ELR (cell line): ENCODE measurements at places on chromosomes 2 and 18.

- DNase-seq, result no peak
Observed at GRCh38 chr18:50249576-50249975, 16.7 kb downstream of the CFAP53 start.

DNA sequence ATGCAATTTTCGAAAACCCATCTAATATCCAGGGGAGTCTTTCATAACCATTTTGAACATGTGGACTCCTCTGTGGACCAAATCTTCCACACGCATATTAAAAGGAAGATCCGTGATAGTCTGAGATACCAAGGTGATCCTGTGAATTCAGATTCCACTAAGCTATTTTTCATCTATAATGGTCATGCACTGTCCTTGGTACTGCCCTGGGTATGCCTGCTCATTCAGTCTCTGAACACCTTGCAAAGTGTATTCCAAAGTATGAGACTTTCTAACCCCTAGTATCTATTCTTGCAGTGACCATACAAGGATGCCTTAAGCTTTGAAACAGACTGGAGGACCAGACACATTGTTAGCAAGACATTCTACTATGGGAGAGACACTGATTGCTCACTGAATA lies 217.6 kb upstream of the CCDC150 start:
- no peak for DNase-seq

DNA sequence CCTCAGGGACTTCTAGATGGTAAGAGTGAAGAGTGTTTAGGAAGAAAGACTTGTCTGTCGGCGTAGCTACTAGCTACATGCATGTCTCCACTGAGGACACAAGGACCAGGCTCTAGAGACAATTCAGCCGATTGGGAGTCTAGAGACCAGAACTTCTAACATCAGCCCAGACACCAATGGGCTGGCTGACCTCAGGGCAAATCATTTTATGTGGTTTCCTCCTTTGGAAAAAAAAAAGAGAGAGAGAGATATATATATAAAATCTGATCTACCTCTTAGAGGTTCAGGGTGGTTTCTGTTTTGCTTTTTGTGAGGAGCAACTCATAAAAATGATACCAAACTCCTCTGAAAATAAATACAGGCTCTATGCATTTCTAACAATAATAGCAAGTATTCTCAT lies 212.8 kb downstream of the BCL2 start:
- no peak for DNase-seq

DNA sequence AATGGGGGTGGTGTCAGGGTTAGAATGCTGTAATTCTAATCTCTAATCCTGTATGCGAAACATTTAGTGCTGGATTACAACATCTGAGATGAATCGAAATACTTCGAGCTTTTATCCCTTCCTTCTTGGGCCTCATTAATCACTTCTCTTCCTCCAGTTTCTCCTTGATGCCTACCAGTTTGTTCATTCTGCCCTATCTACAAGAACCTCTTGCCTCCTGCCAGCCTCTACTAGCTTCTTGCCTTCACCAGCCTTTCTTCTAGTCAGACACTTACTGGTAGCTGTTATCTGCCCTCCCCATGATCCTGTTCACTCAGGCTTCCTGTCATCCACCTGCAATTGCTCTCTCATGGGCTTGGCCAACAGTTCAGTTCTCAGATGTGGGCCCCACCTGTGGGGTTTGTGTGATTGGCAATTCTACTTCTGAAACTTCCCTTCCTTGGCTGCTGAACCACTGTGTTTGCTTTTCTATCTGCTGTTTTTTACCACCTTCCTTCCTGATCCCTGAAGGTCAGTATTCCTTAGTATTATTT lies 15.4 kb upstream of the FARP2 start:
- DNase-seq, result no peak

DNA sequence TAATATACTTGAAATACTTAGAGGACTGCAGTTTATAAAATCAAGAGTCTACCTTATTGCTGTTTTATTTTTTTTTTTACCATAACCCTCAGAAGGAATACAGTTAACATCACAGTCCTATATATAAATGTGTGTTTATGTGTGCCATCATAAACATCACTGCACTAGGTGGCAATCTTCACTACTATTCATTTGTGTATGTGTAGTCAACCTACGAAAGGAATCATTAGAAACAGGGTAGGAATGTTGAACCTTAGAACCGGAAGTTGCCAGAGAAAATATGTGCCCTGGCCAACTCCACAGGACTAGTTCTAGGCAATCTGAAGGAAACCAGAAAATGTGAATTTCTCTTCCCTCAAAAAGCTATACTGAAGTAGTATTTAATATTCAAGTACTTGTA lies 3.4 kb downstream of the GEN1 start:
- DNase-seq, result peak; percentile 63

GRCh38 chr18:50715919-50716318 lies 103.9 kb downstream of the MRO start:
- DNase-seq, result peak; percentile 43

- peak; percentile 77 for DNase-seq
Observed at GRCh38 chr2:133821107-133821760, 253.0 kb upstream of the NCKAP5 start.

- no peak for DNase-seq
Observed at GRCh38 chr2:78992451-78992806, 33.1 kb upstream of the REG3G start.

DNA sequence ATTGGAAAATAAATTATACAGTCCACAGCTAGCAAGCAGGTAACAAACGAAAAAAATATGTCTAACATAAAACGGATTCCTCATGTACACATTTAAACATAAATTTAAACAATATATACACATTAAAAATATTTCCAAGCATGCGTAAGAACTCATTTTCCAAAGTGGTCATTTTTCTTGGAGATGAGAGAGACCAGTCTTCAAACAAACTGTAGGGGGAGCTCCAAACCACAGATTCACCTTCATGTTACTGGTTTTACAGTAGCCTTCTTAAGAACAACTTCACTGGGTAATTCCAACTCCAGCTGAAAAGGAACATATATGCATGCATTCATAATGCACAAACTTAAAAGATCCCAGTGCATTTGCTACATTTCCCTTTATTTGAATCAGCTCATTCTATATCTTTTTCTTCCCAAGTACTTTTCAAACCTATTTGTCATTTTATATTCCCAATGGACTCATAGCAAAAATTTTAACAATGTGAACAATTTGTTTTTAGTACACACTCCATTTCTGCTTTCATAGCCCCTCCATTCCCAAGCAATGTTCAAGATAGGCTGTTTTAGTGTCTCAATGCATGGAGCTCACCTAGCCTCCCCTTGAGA lies 4.7 kb upstream of the STAMBP start:
- DNase-seq, result peak; percentile 83

DNA sequence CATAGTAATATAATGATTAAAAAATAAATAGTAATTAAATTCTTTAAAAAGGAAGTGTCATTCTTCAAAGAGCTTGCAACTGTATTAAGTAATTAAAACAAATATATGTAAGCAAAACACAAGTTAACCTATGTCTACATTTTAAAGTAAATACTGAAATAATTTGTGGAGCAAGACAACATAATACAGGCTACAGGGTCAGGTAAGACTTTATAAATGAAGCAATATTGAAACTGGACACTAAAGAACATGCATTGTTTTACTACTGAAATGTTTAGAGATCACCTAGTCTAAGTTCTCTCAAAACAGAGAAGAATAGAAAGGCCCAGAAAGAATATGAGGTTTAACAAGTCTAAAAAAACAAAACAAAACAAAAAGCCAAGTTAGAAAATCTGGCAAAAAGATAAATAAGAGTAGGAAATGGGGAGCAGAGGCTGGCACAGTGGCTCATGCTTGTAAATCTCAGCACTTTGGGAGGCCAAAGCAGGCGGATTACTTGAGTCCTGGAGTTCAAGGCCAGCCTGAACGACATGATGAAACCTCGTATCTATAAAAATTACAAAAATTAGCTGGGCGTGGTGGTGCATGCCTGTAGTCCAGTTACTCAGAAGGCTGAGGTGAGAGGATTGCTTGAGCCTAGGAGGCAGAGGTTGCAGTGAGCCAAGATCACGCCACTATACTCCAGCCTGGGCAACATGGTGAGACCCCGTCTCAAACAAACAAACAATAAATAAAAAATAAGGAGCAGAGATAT lies 34.4 kb downstream of the VPS54 start:
- DNase-seq, result no peak

- DNase-seq, result no peak
Observed at GRCh38 chr2:77522888-77523287, 712 bp upstream of the LRRTM4 start.

DNA sequence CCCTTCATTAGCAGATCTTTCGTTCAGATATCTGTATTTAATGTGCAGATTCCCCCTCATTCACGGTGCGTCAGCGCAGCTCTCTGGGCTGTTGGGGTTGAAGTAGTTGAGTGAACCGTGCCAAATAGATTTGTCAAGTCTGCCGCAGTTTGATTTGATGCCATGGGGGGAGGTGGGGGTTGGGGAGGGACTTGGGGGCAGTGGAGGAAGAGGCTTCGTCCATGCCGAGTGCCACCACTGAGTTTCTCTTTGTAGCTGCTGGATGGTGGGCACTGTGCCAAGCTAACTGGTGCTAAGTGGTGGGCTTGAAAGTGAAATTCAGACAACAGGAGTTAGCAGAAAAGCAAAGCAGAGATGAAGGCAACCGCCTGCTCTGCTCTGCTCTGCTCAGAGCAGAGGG lies 47.9 kb downstream of the NRP2 start:
- DNase-seq, result no peak

DNA sequence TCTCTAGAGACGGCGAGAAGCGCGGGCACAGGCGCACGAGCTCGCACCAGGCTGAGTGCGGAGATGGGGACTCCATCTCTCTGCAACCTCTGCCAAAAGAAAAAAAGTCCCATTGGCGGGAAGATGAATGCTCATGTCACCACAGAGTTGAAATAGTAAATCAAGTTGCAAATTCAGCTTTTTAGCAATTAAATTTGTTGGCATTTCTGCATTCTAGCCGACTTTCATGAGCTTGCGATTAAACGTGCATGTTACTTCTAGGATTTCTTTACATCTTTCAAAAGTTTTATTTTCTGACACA lies 588 bp downstream of the CHAC2 start:
- no peak for DNase-seq

DNA sequence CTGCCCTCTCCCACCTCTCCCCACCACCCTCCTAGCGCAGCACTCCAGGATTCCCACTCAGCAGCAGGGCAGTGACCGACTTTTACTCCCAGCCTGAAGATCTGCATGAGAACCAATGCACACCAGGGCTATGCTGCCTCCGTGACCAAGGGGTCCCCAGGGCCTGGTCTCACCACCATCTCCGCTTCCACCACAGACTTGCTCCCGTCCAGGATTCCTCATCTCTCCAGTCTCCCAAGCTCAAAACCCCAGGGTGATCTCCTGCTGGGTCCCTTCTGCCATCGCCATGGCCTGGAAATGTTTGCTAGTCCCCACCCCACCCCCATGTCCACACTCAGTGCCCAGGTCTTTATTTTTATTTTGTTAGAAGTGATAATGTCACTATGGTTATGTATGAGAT lies 2.1 kb upstream of the CIDEA start:
- DNase-seq, result no peak

GRCh38 chr2:200354833-200355751 lies 48.6 kb downstream of the SPATS2L start:
- no peak for DNase-seq

- no peak for DNase-seq
Observed at GRCh38 chr2:187875261-187876141, 321.3 kb upstream of the TFPI start.

DNA sequence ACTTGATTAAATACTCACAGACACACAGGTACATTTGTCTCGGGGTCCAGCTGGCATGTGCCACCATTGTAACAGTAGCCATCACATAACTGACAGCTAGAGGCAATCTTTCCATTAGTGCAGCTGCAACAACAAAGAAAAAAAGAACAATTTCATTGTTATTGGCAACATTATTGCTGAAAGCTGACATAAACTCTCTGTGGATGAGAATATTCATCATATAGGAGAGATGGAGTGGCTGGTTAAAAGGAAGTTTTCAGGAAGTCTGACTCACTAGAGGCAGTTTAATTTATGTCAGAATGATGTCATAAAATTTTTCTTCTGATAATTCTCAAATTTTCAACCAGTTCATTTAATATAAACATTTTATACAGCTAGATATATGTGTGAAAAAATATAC lies 1490.0 kb upstream of the NXPH2 start:
- peak; percentile 39 for DNase-seq

GRCh38 chr2:237791977-237792727 lies 6.4 kb upstream of the RBM44 start:
- DNase-seq, result peak; percentile 38

DNA sequence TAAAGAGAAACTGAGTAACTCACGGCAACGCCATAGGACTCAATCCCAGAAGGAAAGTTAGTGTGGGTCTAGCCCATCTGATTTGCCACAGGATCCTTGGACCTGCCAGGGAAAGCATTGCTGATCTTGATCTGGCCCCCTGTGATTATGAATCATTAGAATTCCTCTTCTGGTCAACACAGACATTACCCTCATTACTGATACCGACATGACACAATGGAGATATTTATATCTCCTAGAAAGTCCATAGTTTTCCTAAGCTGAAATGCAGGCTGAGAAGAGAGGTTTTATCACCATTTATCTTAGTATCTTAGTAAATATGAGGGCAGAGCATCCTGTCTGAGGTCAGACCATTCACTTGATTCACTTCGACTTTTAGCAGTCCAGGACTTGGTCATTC lies 75.5 kb upstream of the CCDC68 start:
- peak; percentile 31 for DNase-seq

- no peak for DNase-seq
Observed at GRCh38 chr2:38900726-38901125, 11.1 kb downstream of the ARHGEF33 start.

- DNase-seq, result no peak
Observed at GRCh38 chr2:96408616-96409015, 73.0 kb downstream of the NCAPH start.

DNA sequence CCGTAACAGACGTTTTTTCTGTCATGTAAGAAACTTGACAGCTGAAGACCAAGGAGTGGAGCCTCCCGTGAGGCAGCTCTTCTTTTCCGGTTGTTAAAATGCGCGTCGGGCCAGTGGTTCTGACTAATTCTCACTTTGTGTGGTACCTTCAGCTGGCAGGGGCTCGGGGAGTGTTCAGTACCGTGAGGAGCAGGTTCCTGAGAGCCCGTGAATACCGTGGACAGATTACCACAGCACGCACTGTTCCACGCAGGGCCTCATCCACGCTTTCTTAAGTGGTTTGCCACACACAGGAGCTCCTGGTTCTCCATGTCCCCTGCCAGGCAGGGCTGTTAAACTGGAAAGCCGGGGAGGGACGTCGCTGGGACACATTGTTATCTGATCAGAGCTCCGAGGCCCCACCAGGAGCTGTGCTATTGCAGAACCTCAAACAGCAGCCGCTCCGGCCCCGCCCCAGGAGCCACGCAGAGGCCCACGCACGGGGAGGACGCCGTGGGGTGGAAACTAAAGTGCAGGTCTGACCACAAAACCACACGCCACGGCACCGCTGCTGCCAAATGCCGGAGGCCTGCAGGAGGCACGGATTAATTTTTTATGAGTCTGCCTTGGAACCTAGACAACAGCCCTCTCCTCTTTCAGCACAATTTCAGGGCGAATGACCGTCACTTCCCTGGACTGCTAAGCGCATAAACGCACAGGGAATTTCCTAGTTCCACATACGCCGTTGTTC lies 43.3 kb downstream of the NFATC1 start:
- no peak for DNase-seq

DNA sequence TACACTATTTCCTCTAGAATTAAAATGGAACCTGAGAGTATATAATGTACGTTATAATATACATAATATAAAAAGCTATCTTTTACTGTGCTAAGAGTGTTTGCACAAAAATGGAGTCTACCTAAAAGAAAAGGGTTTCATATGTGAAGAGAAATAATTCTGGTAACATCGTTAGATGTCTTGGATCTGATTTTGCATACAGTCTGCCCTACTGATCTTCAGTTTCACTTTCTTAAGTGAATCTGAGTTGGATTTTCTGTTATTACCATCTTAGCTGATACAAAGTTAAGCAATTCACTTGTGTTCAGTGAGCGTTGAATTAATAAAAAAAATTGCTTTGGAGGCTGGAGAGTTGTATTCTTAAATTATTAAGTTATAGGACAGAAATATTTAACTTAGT lies 502.1 kb upstream of the TMEFF2 start:
- DNase-seq, result peak; percentile 41
